ENCODE measurements at places on chromosomes 6 and 20. TPM values are rescaled to one million over a fixed set of nuclear protein-coding genes. Genes with fewer than 3 reads are reported as not detected.
A peak's percentile ranks its signal among the peaks of the same experiment; 100 is the strongest.

- H3K4me1 ChIP-seq, result peaks cover 3% of the 10 kb centered on the region
- no peaks in the 10 kb centered on the region for H3K36me3 ChIP-seq
- peaks cover 16% of the 10 kb centered on the region for H3K27me3 ChIP-seq
- H3K27ac ChIP-seq, result no peak overlapping the region
These were observed 41.7 kb downstream of the ADAT2 start for GRCh38 chr6:143408787-143409162.

DNA sequence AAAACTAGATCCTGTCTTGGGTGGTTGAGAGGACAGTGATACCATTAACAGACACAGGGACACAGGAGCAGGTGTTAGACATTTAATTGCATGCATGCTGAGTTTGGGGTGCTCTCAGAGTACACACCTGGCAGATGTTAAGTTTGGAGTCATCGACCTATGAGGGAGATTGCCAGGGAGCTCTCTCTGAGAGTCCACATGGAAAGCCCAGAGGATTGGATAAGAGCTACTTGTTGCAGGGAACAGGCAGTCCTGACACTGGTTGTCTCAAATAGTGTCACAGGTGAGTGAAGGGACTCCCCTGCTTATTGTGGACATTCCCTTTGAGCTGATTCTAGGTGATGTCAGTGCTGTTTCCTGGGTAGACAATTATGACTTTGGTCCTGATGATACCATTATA lies 3.1 kb downstream of the ATRN start:
- H3K4me1 ChIP-seq, result peaks cover 27% of the 10 kb centered on the region
- H3K36me3 ChIP-seq, result peaks cover 4% of the 10 kb centered on the region
- H3K27me3 ChIP-seq, result no peaks in the 10 kb centered on the region
- no peak overlapping the region for H3K4me3 ChIP-seq

MOXD1 gene
- not detected for total RNA-seq

- peaks cover 41% of the 10 kb centered on the region for H3K4me1 ChIP-seq
- no peak for DNase-seq
- peaks cover 41% of the 10 kb centered on the region for H3K36me3 ChIP-seq
- H3K27me3 ChIP-seq, result no peaks in the 10 kb centered on the region
- H3K4me3 ChIP-seq, result no peak overlapping the region
- H3K27ac ChIP-seq, result no peak overlapping the region
These were observed 8.8 kb downstream of the PPIL1 start for GRCh38 chr6:36865835-36866234.

DNA sequence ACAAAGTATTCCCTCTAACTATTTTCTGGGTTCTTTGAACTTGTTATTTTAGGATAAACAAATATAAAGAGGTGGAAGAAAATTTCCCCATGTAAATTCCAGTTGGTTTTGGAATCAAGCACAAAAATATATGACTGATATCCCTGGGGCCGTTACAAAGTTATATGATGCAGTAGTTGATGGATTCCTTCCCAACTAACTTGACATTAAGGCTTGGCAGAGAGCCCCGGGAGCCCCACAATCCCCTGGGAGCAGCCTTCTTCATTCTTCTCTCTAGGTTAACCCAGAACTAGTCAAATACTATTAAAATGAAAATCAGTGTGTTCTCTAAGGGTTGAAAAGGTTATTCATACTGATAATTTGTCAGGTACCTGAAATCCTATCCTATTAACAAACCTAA lies 508.9 kb upstream of the SOX4 start:
- DNase-seq, result no peak
- no peak overlapping the region for H3K27ac ChIP-seq
- H3K4me1 ChIP-seq, result no peaks in the 10 kb centered on the region

GRCh38 chr6:36139431-36139830 lies 9.1 kb downstream of the MAPK13 start:
- H3K4me3 ChIP-seq, result no peak overlapping the region
- H3K27ac ChIP-seq, result peak overlapping the region; percentile 8
- peaks cover 20% of the 10 kb centered on the region for H3K36me3 ChIP-seq
- DNase-seq, result peak; percentile 34

DNA sequence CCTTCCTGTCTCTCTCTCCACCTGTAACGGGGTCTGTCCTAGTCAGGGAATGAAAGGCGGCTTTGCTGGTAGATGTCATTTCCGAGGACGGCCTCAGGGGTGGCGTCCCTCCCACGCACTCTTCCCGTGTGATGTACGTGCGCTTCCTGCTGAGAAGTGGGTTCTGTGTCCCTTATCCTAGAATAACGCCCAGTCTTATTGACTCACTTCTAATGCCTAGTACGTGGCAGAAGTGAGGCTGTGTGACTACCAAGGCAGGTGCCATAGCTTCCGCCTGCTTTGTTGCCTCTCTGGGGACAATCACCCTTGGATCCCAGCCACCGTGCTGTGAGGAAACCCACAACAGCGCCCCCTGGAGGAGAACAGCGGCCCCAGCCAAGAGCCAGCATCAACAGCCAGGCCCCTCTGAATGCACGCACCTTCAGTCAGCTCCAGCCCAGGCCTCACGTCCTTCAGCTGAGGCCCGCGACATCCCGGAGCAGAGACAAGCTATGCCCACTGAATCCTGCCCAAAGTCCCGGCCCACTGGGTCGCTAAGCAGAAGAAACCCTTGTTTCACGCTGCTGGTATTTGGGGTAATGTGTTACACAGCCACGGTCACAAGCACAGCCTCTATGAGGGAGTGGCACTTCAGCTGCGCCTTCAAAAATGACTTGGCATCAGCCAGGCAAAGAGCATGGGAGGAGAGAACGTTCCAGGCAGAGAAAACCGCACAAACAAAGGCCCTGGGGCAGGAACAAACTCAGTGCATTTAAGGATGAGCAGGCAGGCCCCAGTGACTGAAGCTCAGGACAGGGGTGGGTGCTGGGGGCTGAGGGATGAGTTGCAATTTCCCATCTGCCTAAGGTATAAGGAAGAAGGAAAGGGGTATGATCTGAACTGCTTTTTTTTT lies 224.2 kb downstream of the NFATC2 start:
- H3K4me1 ChIP-seq, result peaks cover 1% of the 10 kb centered on the region
- H3K4me3 ChIP-seq, result no peak overlapping the region
- peak; percentile 48 for DNase-seq
- H3K36me3 ChIP-seq, result no peaks in the 10 kb centered on the region
- H3K27me3 ChIP-seq, result no peaks in the 10 kb centered on the region

SMLR1 gene
- total RNA-seq, result not detected

- peaks cover 5% of the 10 kb centered on the region for H3K36me3 ChIP-seq
- no peak overlapping the region for H3K4me3 ChIP-seq
- no peaks in the 10 kb centered on the region for H3K27me3 ChIP-seq
- H3K27ac ChIP-seq, result no peak overlapping the region
- DNase-seq, result no peak
- no peaks in the 10 kb centered on the region for H3K4me1 ChIP-seq
These were observed 147.5 kb upstream of the SMLR1 start for GRCh38 chr6:130679684-130680083.

Measured in activated naive CD8-positive, alpha-beta T cell treated with anti-CD3 and anti-CD28 coated beads for 36 hours (primary cell).